ENCODE measurements at places on chromosomes 3 and 15.

- H3K27me3 ChIP-seq, result peaks cover 2% of the 10 kb centered on the region
Measured at GRCh38 chr15:30991255-30992235, at the start of gene MTMR10. MTMR10 (minus strand) TSS chr15:30991628; CDS start chr15:30991506, 122 bp downstream.

GRCh38 chr3:31364711-31365110 lies 168.0 kb upstream of the STT3B start:
- no peaks in the 10 kb centered on the region for H3K36me3 ChIP-seq
- H3K27me3 ChIP-seq, result no peaks in the 10 kb centered on the region
- H3K4me3 ChIP-seq, result no peak overlapping the region
- H3K4me1 ChIP-seq, result no peaks in the 10 kb centered on the region
- no peak overlapping the region for H3K27ac ChIP-seq

- H3K4me1 ChIP-seq, result peaks cover 12% of the 10 kb centered on the region
- no peak overlapping the region for H3K27ac ChIP-seq
- DNase-seq, result no peak
- peaks cover 3% of the 10 kb centered on the region for H3K27me3 ChIP-seq
Measured at GRCh38 chr3:40307176-40307575, 2.3 kb upstream of the EIF1B start.

- no peaks in the 10 kb centered on the region for H3K4me1 ChIP-seq
- no peaks in the 10 kb centered on the region for H3K27me3 ChIP-seq
- H3K36me3 ChIP-seq, result no peaks in the 10 kb centered on the region
- H3K4me3 ChIP-seq, result no peak overlapping the region
- no peak overlapping the region for H3K27ac ChIP-seq
- no peak for DNase-seq
Measured at GRCh38 chr3:182023843-182024242, 312.1 kb downstream of the SOX2 start.

DNA sequence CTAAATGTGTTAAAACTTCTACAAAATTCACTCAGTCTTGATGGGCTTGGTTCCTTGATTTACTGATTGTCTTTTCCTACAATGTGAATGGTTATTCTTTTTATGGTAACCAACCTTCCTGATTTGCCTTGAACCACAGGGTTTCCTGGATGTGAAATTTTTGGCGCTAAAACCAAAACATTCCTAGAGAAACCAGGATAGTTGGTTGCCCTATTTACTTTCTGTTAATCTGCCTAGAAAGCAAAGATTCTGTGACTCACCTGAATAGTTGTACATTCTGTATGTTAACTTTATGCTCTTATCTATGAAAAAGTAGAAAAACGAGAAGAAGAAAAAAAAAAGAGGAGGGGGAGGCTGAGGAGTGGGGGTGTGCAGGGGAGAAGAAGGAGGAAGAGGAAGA lies 23.2 kb upstream of the RBP2 start:
- no peaks in the 10 kb centered on the region for H3K27me3 ChIP-seq
- no peak overlapping the region for H3K4me3 ChIP-seq
- peaks cover 4% of the 10 kb centered on the region for H3K36me3 ChIP-seq
- H3K27ac ChIP-seq, result no peak overlapping the region

GRCh38 chr3:3817865-3818264 lies 18.6 kb downstream of the LRRN1 start:
- H3K27ac ChIP-seq, result no peak overlapping the region
- H3K27me3 ChIP-seq, result no peaks in the 10 kb centered on the region
- H3K4me3 ChIP-seq, result no peak overlapping the region
- no peak for DNase-seq
- H3K4me1 ChIP-seq, result no peaks in the 10 kb centered on the region
